ENCODE measurements at places on chromosomes 12 and 14.
A peak's percentile ranks its signal among the peaks of the same experiment; 100 is the strongest.

GRCh38 chr14:78848234-78848820 is 678.2 kb downstream of the NRXN3 start:
- DNase-seq, result no peak

DNA sequence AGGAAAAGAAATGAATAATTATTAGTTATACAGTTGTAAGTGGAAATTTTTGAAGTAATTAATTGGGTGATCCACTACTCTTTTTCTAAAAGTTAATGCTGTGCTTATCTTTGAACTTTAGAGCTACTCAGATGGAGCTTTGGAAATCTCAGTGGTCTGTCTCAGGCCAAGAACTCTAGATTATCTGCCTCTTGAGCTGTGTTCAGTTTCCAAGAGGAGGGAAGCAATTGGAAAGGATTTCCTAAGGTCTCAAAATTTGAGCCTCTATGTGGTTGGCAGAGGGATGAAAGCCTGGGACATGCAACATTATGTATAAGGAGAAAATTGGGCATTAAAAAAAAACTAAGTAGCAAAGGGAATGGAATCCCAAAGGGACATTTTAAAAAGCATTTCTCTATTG is 334.0 kb upstream of the PRICKLE1 start:
- no peak for DNase-seq

DNA sequence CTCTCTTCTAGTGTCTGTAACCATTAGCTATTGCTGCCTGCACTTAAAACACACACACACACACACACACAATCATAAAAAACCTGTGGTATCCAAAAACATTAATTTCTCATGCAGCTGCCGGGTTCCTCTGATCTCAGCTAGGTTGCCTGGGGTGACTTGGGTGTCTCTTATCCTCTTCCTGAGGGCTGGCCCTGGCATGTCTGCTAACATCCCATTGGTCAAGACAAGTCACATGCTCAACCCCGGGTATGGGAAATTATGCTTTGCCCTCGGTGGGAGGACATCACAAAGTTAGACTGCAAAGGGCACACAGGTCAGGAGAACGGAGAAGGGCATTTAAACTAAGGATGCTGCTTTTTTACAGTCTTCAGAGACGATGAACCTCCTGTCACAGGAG is 55.7 kb downstream of the TRPV4 start:
- DNase-seq, result peak; percentile 13

- DNase-seq, result no peak
Measured at GRCh38 chr12:25213338-25213737, 18.3 kb downstream of the ETFRF1 start.

DNA sequence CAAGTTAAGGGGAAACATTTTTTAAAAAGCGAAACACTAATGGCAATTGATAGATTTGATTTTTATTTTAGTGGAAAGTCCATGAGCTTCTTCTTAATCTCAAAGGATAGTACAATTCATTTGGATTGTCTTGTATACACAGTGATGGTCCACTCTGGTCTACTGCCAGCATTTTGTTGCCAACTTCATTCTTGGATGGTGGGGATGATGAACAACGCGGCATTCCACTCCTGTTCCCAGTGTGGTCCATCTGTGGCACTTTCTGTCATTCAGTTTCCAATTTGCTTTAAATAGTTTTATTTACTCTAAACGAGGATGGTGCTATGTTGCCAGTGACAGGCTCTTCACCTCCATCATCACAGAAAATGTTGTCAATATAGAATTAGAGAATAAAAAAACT is 40.3 kb upstream of the SLC38A2 start:
- no peak for DNase-seq

- DNase-seq, result no peak
Measured at GRCh38 chr12:12723149-12723680, 6.0 kb downstream of the CDKN1B start.

DNA sequence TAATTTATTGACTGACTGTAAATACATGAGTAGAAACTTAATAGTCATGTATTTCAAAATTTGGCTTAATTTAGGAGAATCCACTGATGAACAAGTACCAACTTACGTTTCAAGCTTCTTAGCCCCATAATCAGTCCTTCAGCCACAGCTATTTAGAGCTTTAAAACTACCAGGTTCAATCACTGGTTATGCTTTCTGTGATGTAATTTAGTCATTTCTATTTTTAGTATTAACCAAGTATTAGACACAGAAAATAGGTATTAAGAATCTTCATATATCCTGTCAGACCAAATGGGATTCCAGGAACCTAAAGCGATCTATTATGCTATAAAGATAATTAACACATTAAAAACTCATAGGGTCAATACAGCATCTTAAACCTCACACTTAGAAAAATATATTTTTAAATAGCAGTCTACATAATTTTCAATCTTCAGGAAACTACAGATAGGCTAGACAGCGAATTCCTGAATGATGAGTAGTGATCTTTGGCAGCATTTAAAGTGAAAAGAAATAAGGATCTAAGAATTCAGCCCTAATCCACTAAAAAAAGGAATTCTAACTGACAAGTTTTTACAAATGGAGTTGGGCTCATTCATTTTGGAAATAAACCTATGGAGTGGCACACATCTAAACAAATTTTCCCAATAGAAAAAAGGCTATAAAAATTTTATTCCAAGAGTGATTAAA is 51.5 kb downstream of the ZC3H14 start:
- DNase-seq, result no peak

DNA sequence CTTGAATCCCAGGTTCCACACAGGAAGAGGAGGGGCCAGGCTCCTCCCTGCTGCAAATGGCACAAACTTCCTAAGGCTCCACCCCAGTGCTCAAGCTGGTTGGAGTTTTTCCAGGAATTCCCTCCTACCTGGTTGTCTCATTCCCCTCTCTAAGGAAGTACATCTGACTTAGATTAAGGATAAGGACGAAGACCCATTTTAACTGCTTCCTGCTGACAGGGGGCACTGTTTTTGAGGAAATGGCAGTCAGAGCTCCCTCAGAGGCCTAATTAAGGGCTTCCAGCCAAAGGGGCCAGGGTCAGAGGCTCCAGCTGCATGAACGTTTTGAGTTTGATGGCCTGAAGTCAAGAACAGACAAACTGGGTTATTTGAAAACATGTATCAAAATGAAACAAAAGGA is 1084.7 kb downstream of the SLC6A15 start:
- DNase-seq, result no peak

DNA sequence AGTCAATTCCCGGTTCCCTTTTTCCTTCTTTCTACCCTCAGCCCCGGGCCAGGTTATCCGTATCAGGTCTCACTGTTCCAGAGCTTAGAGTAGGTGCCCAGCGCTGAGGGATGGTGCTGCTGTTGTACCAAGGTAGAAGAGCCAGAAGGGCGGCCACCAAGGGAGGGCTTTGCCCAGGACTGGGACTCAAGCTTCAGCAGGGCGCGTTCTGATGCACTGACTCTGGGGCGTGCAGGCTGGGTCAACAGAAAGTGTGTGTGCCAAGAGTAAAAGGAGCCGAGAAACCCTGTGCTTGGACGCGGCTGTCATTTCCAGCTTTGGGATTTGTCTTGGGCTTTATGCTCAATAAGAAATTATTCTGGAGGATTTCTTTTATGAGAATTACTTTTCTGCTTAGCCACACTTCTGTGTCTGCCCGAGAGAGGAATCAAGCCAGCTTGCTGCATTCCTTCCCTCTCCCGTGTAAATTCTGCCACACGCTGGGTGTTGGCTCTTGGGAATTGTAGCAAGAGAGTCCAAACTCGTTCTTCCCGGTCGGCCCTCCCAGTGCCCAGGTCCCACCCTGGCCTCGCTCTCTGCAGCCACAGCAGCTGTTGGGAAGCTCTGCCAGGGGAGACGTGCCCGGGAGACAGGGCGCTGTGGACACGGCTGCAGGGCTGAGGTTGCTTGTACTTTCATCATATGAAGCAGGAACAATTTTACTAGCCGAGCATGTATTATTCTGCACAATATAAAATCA is 98.0 kb downstream of the FBXL14 start:
- no peak for DNase-seq

GRCh38 chr14:100525615-100526014 is 61.6 kb downstream of the BEGAIN start:
- peak; percentile 80 for DNase-seq

GRCh38 chr12:112381406-112381882 is 787 bp downstream of the HECTD4 start:
- DNase-seq, result no peak

DNA sequence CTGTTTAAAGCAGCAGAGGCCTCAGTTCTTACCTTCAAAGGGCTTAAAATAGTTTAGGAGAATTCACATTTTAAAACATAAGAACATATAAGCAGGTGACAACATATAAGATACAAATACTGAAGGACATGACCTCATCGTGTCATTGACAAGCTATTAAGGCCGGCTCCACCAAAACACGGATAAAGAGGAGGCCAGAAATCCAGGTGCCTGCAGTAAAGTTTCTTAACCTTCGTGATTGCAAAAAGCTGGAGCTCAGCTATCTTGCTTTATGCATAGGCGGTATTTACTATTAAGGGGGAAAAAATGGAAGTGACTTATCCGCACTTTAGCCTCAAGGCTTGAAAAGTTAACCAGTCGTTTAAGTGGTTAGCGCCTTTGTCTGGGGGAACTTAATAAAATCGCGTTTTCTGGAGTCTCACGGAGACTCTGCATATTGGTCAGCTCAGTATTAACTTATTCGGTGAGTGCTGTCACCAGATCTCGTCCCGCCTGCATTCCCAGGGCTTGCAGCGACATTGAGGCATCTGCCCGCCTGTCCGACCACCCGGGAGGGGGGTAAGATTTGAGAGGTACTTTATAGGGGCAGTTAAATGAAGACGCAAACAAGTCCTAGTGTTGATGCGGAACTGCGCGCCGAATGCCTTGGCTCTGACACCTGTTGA is 1.1 kb upstream of the SP1 start:
- DNase-seq, result peak; percentile 4
